NCI-H345 (cell line): ENCODE measurements at places on chromosomes 5 and 9.

DNA sequence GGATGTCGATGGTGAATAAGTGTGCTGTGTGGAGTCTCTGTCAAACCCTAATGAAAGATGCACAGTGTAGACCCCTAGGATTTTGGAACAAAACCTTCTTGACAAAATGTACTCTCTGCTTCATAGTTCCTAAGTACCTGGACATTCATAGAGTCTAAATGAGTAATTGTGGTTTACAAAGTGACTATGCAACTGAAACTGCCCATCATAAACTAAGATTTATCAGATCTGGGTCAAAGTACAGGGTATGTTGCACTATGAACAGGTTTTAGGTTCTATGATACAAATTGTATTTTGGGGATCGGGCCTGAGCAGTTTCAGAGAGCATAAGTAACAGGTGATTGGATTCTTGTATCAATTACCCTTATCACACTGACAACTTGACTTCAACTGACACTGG is 79.4 kb downstream of the LURAP1L start:
- no peak for DNase-seq

DNA sequence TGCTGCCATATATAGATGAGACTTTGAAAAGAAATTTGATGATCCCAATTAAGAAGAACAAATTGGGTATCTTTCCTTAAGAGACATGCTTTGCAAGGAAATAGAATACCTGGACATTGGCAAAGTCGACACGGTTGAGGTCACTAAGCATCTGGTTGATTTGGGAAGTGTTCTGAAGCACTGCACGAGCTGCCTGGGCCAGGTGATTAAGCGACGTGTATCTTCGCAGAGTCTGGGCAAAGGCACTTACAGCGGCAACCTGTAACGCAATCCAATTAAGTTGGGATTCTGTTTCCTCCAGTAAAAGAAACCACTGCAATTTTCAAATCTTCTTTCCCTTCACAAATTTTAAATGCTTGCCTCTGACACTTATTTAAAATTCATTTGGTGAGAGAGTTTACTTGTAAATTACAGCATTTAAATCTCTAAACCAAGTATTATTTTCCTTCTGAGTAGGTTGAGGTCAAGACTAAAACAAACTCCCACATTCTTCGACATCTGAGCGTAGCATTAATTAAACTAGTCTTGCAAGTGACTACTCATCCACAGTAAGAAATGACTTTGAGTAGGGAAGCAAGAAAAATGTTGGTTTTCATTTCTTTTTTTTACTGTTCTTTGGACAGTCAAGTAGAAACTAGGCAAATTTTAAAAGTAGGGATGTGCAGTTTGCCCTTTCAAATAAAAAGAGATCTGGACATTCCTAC is 262.8 kb downstream of the RFX3 start:
- DNase-seq = no peak

DNA sequence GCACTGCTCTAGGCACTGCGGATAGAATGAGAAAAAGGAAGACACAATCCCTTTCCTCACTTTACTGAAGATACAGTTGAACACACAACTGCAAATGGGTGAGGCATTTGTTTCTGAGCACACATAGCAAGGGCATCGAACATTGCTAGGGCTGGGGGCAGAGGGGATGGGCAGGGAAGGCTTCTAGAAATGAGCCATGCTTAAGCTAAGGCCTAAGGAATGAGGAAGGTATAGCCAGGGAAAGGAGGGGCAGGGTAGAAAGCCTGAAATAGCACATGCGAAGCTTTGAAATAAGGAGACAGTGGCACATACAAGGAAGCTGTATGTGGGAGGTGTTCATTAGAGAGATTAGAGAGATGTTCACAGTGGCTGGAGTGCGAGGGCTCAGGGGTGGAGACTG is 92.7 kb downstream of the KIF4B start:
- no peak for DNase-seq

GRCh38 chr9:34491596-34491995 is 31.2 kb downstream of the ENHO start:
- no peak for DNase-seq

GRCh38 chr5:93582167-93582462 is 907 bp upstream of the NR2F1 start:
- DNase-seq = no peak

DNA sequence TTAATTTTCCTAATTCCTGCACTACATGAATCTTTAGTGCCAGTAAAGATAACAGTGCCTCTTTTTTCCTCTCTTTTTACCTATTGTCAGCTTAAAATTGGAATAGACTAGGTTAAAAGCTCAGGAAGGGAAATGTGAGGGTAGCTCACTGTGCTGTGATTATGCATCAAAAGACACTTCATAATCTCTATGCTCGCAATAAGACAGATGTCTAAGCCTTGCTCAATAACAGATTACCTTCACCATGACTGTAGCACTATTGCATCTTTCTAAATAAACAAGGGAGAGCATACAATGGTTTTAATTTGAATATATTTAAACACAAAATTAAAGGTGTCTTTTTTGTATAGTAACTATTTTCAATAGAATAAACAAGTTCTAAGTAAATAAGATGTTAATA is 130.1 kb downstream of the FBN2 start:
- no peak for DNase-seq

DNA sequence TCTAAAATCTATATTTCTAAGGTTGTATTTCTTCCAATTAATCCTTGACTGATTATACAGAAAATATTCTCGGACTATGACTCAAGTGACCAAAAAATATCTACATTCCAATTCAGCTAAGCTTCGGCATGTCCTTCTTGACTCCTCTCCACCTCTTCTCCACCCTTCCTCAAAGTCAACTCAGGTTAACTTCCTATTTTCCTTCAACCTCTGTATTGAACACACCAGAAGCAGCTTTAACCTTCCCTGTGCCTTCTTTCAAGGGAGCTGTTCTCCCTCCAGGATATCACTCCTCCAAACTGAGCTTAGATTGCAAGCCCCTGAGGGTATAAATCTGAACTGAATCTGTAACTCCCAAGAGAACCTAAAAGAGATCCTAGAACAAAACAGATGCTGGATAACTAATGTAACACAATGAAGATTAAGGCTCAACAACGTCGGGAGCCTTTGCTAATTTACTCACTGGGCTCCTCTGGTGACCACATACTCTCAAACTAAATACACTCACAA is 1.1 kb downstream of the SLCO4C1 start:
- DNase-seq = no peak
